Upper lobe of right lung (tissue), 1 donor: ENCODE measurements at places on chromosomes 6 and 20. TPM values are rescaled to one million over a fixed set of nuclear protein-coding genes. Genes with fewer than 3 reads are reported as not detected.

GRCh38 chr20:2713285-2713684, 20.7 kb downstream of the EBF4 start:
- no peaks in the 10 kb centered on the region for H3K27me3 ChIP-seq
- H3K36me3 ChIP-seq = no peaks in the 10 kb centered on the region
- H3K4me1 ChIP-seq = no peaks in the 10 kb centered on the region
- H3K4me3 ChIP-seq = no peak overlapping the region

DNA sequence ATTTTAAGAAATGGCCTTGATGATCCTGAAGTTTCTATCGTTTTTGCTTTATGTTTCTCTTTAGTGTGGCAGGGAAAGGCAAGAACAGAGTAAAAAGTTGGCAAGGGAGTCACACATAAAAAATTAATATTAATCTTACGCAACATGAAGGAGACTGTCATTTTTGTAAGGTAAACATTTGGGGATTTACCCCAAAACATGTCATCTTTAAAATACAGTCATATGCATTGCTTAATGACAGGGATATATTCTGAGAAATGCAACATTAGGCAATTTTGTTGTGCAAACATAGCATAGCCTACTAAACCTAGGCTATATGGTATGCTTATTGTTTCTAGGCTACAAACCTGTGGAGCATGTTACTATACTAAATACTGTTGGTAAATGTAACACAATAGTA, 5.4 kb downstream of the RBL1 start:
- H3K27me3 ChIP-seq = no peaks in the 10 kb centered on the region
- no peak overlapping the region for H3K4me3 ChIP-seq
- no peak overlapping the region for H3K27ac ChIP-seq
- DNase-seq = no peak
- H3K36me3 ChIP-seq = peaks cover 9% of the 10 kb centered on the region

DNA sequence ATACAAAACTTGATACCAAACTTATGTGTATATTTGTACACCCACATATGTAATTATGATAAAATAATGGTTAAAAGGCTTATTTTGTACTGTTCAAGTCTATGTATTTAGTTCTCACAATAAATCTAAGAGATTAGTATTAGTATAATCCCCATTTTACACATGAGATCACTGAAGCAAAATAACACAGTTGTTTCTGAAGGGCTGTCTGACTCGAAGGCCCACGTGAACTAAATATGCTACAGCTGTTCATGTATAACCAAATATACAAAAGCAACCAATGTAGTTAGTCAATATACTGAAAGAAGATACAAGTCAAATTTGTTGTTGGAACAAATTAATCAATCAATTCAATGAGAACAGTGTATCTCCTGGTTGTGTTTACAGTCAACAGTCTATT, 959.2 kb downstream of the EPHA7 start:
- H3K4me1 ChIP-seq = no peaks in the 10 kb centered on the region
- no peak for DNase-seq
- H3K36me3 ChIP-seq = no peaks in the 10 kb centered on the region
- no peak overlapping the region for H3K27ac ChIP-seq

GRCh38 chr6:20723236-20723635, 189.0 kb downstream of the CDKAL1 start:
- H3K27ac ChIP-seq = no peak overlapping the region
- no peak overlapping the region for H3K4me3 ChIP-seq

DNA sequence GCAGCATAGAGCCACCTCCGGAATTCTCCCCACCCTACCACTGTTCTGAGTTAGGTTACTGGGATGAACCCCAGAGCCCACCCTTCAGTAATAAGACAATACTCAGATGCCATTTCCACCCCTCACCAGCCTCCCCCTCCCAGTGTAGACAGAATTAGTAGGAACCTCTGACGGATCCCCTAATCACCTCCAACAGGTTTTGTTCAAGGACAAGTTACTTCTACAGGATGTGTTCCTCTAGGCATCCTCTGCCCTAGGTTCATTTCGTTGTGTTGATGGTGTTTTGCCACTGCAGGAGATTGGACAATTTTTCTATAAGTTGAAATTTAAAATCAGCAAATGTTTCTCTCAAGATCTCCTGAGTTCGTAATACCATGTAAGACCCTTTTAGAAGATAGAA, 22.8 kb downstream of the PLEKHG1 start:
- H3K4me1 ChIP-seq = peaks cover 16% of the 10 kb centered on the region
- no peak overlapping the region for H3K27ac ChIP-seq
- DNase-seq = no peak

GRCh38 chr6:150395388-150396009, 26.7 kb downstream of the IYD start:
- no peaks in the 10 kb centered on the region for H3K36me3 ChIP-seq
- H3K4me1 ChIP-seq = peaks cover 3% of the 10 kb centered on the region
- H3K27ac ChIP-seq = no peak overlapping the region
- DNase-seq = no peak

DNA sequence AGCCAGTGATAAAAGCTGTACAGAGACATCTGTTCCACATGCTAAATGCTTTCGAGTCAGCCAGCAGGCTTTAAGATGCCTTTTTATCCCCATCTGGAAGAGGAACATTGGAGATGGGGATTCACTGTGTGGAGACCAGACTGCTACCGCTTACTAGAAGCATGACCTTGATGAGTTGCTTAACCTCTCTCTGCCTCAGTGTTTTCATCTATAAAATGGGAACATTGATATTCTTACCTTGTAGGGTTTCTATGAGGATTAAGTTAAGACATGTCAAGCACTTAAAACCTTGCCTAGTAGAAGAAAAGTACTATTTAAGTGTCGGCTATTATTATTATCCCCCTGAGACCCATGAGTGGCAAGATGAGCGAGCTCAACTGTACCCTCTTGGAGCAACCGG, 165.3 kb upstream of the SNX9 start:
- no peak overlapping the region for H3K27ac ChIP-seq
- no peaks in the 10 kb centered on the region for H3K4me1 ChIP-seq
- DNase-seq = no peak
- H3K27me3 ChIP-seq = no peaks in the 10 kb centered on the region
- no peaks in the 10 kb centered on the region for H3K36me3 ChIP-seq
- H3K4me3 ChIP-seq = no peak overlapping the region

GRCh38 chr20:60031107-60031506, 72.9 kb downstream of the CDH26 start:
- H3K27ac ChIP-seq = no peak overlapping the region
- peaks cover 7% of the 10 kb centered on the region for H3K4me1 ChIP-seq
- H3K36me3 ChIP-seq = no peaks in the 10 kb centered on the region
- no peak for DNase-seq
- no peaks in the 10 kb centered on the region for H3K27me3 ChIP-seq

- H3K36me3 ChIP-seq = no peaks in the 10 kb centered on the region
- H3K4me3 ChIP-seq = no peak overlapping the region
- H3K4me1 ChIP-seq = no peaks in the 10 kb centered on the region
- H3K27ac ChIP-seq = no peak overlapping the region
- no peaks in the 10 kb centered on the region for H3K27me3 ChIP-seq
Measured at GRCh38 chr6:151634336-151634720, 140.5 kb downstream of the CCDC170 start.

Gene KIAA1755
- total RNA-seq = 2.3 TPM

Gene WFDC10B
- total RNA-seq = not detected

Gene TMEM170B
- 9.2 TPM for total RNA-seq
